ENCODE measurements at places on chromosomes 7 and 10. TPM values are rescaled to one million over a fixed set of nuclear protein-coding genes. Genes with fewer than 3 reads are reported as not detected.
A peak's percentile ranks its signal among the peaks of the same experiment; 100 is the strongest.

Gene UNCX
- not detected for total RNA-seq

Gene TYW1B
- 0.99 TPM for total RNA-seq

DNA sequence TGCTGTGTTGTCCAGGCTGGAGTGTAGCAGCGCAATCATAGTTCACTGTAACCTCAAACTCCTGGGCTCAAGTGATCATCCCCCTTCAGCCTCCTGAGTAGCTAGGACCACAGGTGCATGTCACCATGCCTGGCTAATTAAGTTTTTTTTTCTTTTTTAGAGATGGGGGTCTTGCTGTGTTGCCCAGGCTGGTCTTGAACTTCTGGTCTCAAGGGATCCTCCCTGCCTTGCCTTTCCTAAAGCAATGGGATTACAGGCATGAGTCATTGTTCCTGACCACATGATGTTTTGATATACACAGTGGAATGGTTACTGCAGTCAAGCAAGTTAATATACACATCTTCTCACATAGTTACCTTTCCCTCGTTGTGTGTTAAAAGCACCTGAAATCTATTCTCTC, 140.3 kb downstream of the GPR85 start:
- H3K4me3 ChIP-seq: no peak overlapping the region
- H3K36me3 ChIP-seq: no peaks in the 10 kb centered on the region
- no peaks in the 10 kb centered on the region for H3K4me1 ChIP-seq
- no peak overlapping the region for H3K27ac ChIP-seq
- H3K27me3 ChIP-seq: no peaks in the 10 kb centered on the region

- H3K4me1 ChIP-seq: peaks cover 60% of the 10 kb centered on the region
- H3K4me3 ChIP-seq: no peak overlapping the region
- DNase-seq: no peak
- peaks cover 5% of the 10 kb centered on the region for H3K36me3 ChIP-seq
- H3K27me3 ChIP-seq: no peaks in the 10 kb centered on the region
Observed at GRCh38 chr10:74011770-74012169, 13.9 kb downstream of the VCL start.

Gene ANKRD1
- total RNA-seq: not detected

Gene AKR1C2
- total RNA-seq: 7.9 TPM

Gene CACNB2
- total RNA-seq: 89.6 TPM

DNA sequence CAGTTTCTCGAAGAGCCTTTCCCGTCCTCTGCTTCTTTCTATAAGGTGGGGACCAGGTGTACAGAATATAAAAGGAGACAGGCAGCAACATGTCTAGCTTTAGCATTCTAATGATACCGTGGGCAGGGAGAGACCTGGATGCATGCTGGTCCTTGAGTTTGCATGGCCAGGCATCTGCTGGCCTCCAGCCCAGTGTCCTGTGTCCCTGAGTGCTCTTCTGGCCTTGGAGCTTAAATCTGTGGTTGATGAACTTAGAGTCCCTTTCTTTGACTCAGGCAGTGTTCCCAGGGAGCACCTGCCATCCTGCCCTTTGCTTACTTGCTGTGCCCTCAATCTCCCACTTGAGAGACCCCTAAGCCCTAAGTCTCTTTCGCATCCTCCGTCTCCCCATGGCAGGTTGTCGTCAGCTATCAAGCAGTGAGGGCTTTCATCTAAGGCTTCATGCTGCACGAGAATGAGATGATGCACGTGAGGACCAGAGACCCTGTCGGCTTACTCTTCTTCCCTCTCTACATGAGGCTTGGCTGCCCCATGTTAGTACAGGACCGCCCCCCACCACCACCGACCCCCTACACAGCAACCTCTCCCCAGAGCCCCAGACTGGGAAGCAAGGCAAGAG, 313.4 kb upstream of the C7orf33 start:
- no peaks in the 10 kb centered on the region for H3K27me3 ChIP-seq
- H3K27ac ChIP-seq: no peak overlapping the region
- H3K36me3 ChIP-seq: no peaks in the 10 kb centered on the region
- H3K4me1 ChIP-seq: no peaks in the 10 kb centered on the region

DNA sequence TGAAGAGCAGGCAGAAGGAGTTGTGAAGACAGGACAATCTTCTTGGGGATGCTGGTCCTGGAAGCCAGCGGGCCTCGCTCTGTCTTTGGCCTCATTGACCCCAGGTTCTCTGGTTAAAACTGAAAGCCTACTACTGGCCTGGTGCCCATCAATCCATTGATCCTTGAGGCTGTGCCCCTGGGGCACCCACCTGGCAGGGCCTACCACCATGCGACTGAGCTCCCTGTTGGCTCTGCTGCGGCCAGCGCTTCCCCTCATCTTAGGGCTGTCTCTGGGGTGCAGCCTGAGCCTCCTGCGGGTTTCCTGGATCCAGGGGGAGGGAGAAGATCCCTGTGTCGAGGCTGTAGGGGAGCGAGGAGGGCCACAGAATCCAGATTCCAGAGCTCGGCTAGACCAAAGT, 1.5 kb downstream of the CHPF2 start:
- H3K36me3 ChIP-seq: peaks cover 43% of the 10 kb centered on the region
- H3K27ac ChIP-seq: peak overlapping the region; percentile 85
- no peaks in the 10 kb centered on the region for H3K27me3 ChIP-seq
- H3K4me1 ChIP-seq: peaks cover 23% of the 10 kb centered on the region

DNA sequence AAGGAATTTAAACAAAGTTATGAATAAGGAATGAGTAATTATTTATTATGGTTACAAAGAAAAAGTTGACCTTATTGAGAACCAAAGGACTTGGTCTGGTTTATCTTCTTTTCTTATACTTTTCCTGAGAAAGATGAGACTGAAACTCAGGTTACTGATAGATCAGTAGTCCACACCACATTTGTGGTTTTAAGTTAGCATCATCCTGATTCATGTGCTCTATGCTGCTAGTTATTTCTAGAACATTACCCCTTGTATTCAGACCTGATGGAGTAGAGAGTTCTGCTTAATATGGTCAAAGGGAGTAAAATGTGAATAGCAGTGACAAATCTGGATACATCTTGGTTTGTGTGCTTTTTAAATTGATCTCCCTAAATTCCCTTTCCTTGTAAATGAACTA, 63.8 kb downstream of the FOXP2 start:
- H3K4me1 ChIP-seq: peaks cover 20% of the 10 kb centered on the region
- no peak overlapping the region for H3K4me3 ChIP-seq
- DNase-seq: no peak
- H3K27ac ChIP-seq: no peak overlapping the region

GRCh38 chr10:31867646-31868045, 61.0 kb downstream of the ARHGAP12 start:
- no peak for DNase-seq
- H3K36me3 ChIP-seq: no peaks in the 10 kb centered on the region
- H3K4me1 ChIP-seq: peaks cover 39% of the 10 kb centered on the region
- H3K27ac ChIP-seq: no peak overlapping the region

DNA sequence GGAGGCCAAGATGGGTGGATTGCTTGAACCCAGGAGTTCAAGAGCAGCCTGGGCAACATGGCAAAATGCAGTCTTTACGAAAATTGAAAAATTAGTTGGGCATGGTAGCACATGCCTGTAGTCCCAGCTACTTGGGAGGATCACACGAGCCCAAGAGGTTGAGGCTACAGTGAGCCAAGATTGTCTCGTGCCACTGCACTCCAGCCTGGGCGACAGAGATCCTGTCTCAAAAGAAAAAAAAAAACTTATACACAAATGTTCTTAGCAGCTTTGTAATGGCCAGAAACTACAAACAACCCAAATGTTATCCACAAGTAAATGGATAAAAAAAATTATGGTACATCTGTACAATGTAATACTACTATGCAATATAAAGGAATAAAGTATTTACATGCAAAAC, 12.6 kb downstream of the NT5C2 start:
- H3K27ac ChIP-seq: no peak overlapping the region
- DNase-seq: no peak
- H3K27me3 ChIP-seq: no peaks in the 10 kb centered on the region
- H3K36me3 ChIP-seq: no peaks in the 10 kb centered on the region
- H3K4me3 ChIP-seq: no peak overlapping the region

- H3K36me3 ChIP-seq: peaks cover 100% of the 10 kb centered on the region
- H3K27ac ChIP-seq: no peak overlapping the region
- H3K27me3 ChIP-seq: no peaks in the 10 kb centered on the region
- H3K4me1 ChIP-seq: no peaks in the 10 kb centered on the region
- no peak for DNase-seq
- no peak overlapping the region for H3K4me3 ChIP-seq
Observed at GRCh38 chr7:65967361-65968155, 14.5 kb downstream of the GUSB start.

GRCh38 chr10:68192113-68192512, 39.8 kb downstream of the ATOH7 start:
- no peaks in the 10 kb centered on the region for H3K27me3 ChIP-seq
- DNase-seq: no peak
- H3K4me1 ChIP-seq: no peaks in the 10 kb centered on the region
- H3K27ac ChIP-seq: no peak overlapping the region
- H3K4me3 ChIP-seq: no peak overlapping the region
- no peaks in the 10 kb centered on the region for H3K36me3 ChIP-seq

DNA sequence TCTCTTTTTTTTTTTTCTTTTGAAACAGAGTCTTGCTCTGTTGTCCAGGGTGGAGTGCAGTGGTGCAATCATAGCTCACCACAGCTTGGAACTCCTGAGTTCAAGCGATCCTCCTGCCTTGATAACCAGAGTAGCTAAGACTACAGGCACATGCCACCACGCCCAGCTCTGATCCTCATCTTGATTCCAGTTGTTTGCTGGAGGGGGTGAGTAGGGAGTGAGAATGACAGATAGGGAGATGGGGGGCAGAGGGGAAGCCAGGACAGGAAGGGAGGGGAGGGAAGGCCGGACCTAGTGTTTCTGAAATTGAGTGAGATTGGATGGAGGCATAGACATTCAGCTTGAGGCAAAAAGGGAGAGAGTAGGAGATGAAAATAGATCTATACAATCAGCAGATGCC, 25.2 kb upstream of the CPXM2 start:
- H3K4me1 ChIP-seq: peaks cover 24% of the 10 kb centered on the region
- DNase-seq: no peak
- H3K4me3 ChIP-seq: no peak overlapping the region
- H3K36me3 ChIP-seq: no peaks in the 10 kb centered on the region

Gene GIMAP1
- 13.0 TPM for total RNA-seq

GRCh38 chr10:123896246-123896927, 4.8 kb upstream of the CPXM2 start:
- no peaks in the 10 kb centered on the region for H3K27me3 ChIP-seq
- H3K27ac ChIP-seq: peak overlapping the region; percentile 69
- no peak for DNase-seq
- H3K4me3 ChIP-seq: no peak overlapping the region

DNA sequence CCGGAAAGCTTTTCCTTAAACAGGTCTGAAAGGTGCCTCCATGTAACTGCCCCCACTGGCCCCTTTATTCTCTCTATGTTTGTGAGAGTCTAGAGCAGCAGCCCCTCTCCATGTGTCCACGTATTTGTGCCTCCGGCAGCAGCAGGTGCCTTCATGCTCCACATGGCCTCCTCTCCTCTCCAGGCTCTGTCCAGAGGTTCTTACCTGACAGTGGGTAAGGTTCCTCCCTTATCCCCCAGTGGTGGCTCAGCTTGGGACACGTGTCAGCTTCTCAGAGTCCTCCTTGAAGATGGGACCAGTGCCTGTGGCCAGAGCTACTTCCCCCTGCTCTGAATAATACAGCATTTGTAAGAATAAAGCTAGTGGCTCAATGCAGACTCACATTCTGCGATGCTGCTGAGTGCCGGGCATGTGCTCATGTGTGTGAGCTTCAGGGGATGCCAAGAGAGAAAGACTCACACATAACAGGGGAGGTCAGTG, 7.9 kb downstream of the CALML3 start:
- H3K4me3 ChIP-seq: no peak overlapping the region
- peaks cover 87% of the 10 kb centered on the region for H3K4me1 ChIP-seq
- no peaks in the 10 kb centered on the region for H3K27me3 ChIP-seq
- H3K36me3 ChIP-seq: no peaks in the 10 kb centered on the region

- H3K4me1 ChIP-seq: no peaks in the 10 kb centered on the region
- H3K27me3 ChIP-seq: no peaks in the 10 kb centered on the region
- no peak for DNase-seq
- no peaks in the 10 kb centered on the region for H3K36me3 ChIP-seq
Observed at GRCh38 chr7:78558566-78558965, 760.0 kb downstream of the PHTF2 start.

DNA sequence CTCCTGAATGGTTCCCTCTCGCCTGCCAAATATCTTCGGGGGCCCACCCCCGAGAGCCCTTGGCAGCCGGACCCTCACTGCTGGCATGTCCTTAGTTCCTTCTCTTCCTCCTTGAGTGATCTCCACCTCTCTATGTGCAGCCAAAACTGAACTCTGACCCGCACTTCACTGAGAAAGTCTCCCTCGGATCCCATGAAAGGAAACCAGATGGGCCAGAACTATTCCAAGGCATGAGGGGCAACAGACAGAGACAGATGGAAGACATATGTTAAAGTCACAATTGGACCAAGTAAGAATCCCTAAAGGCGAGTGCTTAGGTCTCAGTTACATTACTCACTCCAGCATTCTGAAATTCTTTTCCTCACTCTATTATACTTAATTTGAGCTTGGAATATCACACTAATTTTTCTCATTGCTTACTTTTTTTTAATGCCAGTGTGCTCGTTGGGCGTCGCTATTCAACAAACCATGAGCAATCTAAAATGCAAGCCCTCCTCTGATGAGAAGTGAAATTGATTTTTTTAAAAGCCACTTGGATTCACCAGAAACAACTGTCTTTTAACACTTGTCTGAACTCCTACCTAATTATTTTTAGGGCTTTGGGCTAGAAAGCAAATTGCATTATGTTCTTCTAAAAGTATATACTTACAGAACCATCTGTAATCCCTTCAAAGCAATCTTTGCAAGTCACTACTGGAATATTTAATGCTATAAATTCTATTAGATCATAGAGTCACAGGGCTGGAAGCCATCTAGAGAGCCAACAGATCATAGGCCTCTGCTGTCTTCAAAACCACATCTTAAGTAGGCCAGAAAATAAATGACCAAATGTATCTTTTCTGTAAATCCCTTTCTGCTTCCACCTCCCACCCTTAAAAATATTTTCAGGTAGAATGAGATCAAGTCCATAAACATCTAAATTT, 43.3 kb upstream of the EZH2 start:
- H3K4me3 ChIP-seq: no peak overlapping the region
- H3K4me1 ChIP-seq: no peaks in the 10 kb centered on the region
- no peaks in the 10 kb centered on the region for H3K36me3 ChIP-seq
- no peak for DNase-seq
- no peaks in the 10 kb centered on the region for H3K27me3 ChIP-seq
- no peak overlapping the region for H3K27ac ChIP-seq

- no peaks in the 10 kb centered on the region for H3K27me3 ChIP-seq
- H3K27ac ChIP-seq: no peak overlapping the region
- DNase-seq: no peak
- H3K36me3 ChIP-seq: no peaks in the 10 kb centered on the region
Observed at GRCh38 chr10:125043841-125044658, 102.1 kb downstream of the ZRANB1 start.

DNA sequence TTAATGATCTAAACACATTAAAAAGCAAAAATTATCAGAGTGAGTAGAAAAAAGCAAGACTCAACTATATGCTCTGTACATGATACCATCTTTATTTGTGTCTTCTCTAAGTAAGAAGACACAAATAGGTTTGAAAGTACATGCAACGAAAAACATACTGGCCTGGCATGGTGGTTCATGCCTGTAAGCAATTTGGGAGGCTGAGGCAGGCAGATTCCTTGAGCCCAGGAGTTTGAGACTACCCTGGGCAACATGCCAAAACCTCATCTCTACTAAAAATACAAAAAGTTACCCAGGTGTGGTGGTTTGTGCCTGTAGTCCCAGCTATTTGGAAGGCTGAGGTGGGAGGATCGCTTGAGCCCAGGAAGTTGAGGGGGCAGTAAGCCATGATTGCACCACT, 78.1 kb upstream of the TOMM7 start:
- no peaks in the 10 kb centered on the region for H3K36me3 ChIP-seq
- no peaks in the 10 kb centered on the region for H3K27me3 ChIP-seq
- no peak overlapping the region for H3K27ac ChIP-seq
- no peaks in the 10 kb centered on the region for H3K4me1 ChIP-seq
- DNase-seq: no peak
- no peak overlapping the region for H3K4me3 ChIP-seq

Gene LRRC4
- total RNA-seq: 0.58 TPM
